Stimulated activated CD4-positive, alpha-beta T cell treated with anti-CD3 and anti-CD28 coated beads, Interleukin-12 subunit alpha, Interleukin-12 subunit beta, amount 100 ng/mL, for 24 hours (primary cell): ENCODE measurements at places on chromosomes 16 and 17.

- no peak for DNase-seq
These were observed 42.8 kb downstream of the CDH1 start for GRCh38 chr16:68779891-68780290.

DNA sequence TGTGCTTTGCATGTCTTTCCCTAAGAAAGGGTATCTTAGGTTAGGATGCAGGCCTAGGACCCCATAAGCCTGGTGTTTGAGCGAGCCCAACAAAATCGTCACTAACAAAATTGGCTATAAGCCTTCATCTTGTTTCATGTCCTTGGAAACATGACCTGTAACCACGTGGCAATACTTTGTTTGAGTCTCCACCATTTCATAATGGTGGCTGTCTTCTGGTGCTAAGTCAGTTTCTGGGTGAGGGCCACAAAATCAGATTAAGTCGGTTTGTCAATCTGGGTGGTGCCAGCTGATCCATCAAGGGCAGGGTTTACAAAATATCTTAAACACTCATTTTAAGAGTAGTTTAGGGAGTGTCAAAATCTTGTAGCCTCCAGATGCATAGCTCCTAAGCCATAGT lies 33.0 kb downstream of the C16orf54 start:
- no peak for DNase-seq

- no peak for DNase-seq
These were observed 199.3 kb downstream of the CDH8 start for GRCh38 chr16:61836804-61837393.

GRCh38 chr17:51120357-51120738 lies 320 bp downstream of the SPAG9 start:
- peak; percentile 5 for DNase-seq

DNA sequence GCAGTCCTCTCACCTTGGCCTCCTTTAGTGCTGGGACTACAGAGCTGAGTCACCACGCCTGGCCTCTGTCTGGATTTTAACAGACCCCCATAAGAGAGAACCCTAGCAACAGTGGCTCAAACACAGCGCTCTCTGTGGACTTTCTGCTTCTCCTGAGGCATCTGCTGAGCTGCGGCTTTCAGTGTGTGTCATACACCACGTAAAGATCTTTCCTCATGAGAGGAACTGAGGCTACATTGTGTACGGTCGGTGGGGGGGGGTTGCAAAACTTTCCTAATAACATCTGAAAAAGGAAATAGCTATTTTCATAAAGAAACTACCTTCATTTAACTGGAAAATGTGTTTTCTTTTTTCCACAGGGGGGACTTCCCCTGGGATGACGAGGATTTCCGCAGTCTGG lies 32.9 kb downstream of the DEF8 start:
- DNase-seq, result peak; percentile 20

DNA sequence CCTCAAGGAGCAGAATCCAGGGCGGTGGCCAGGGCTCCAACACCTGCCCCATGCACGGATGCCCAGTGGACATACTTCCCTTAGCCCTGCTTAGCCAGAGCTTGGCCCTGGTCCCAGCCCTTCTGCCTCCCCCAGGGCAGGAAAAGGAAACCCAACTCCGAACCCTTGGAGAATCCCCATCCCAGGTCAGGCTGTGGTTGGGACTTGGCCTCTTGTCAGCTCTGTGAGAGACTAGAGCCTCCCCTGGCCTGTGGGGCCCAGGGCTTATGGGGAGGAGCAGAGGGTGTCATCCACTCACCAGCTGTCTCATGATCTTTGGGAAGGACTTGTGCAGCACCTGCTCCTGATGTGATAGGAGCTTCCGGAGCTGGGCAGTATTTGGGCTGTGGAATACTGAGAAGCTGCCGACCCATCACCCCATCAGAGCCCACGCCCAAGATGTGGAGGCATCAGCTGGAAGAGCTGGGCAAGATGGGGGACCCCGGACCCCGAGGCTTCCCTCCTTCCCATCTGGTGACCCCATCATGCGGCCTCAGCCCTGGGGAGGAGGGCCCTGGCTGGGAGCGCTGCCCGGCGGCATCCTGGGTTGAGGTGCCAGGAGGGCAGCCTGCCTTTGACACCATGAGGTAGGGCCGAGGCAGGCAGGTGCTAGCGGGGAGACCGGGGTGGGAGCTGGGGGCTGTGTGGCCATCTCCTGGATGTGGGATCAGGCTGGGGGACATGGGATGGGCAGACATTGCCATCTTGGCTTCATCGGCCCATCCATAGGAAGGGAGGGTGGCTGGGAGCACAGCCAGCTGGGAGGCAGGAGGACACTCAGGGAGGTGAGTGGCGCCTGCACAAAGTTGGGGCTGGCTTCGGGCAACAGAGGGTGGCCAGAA lies 45.1 kb downstream of the TNFRSF13B start:
- no peak for DNase-seq

GRCh38 chr17:56540836-56541235 lies 52.7 kb upstream of the NOG start:
- DNase-seq, result no peak

- DNase-seq, result no peak
These were observed 35.8 kb downstream of the AMFR start for GRCh38 chr16:56389554-56389953.

- DNase-seq, result no peak
These were observed 1.8 kb upstream of the WIPI1 start for GRCh38 chr17:68459037-68459639.

DNA sequence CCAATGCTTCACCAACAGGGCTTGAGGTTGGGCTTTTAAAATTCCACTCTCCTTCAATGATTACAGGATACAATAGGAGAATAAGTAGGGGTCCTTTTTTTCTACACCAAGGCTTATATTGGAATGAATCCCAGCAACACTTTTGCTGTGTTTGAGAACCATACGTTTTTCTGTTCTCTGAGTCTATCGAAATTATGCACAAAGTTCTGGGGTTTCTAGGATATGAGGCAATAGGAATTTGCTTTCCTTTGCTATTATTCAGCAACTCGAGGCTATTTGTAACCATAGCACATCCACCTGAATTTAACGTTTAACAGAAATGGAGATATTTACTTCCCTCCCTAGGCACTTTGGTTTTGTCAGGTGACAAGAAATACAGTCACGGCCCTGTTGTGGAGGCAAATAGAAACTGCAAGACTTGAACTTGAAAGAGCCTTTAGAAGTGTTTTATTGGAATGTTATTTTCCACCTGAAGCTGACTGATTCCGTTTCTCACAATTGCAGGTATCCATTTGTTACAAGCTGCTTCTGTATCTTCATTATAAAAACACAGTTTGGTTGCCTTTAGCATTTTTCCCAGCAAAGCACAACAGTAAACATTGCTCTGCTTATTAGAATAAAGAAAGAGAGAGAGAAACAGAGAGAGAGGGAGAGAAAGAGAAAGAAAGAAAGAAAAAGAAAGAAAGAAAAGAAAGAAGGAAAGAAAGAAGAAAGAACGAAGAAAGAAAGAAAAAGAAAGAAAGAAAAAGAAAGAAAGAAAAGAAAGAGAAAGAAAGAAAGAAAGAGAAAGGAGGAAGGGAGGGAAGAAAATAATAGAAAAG lies 109.6 kb downstream of the HS3ST3A1 start:
- DNase-seq, result no peak

- no peak for DNase-seq
These were observed 4.8 kb upstream of the ADAT1 start for GRCh38 chr16:75627851-75628250.

- no peak for DNase-seq
These were observed 266.4 kb downstream of the MAF start for GRCh38 chr16:79334127-79334526.

DNA sequence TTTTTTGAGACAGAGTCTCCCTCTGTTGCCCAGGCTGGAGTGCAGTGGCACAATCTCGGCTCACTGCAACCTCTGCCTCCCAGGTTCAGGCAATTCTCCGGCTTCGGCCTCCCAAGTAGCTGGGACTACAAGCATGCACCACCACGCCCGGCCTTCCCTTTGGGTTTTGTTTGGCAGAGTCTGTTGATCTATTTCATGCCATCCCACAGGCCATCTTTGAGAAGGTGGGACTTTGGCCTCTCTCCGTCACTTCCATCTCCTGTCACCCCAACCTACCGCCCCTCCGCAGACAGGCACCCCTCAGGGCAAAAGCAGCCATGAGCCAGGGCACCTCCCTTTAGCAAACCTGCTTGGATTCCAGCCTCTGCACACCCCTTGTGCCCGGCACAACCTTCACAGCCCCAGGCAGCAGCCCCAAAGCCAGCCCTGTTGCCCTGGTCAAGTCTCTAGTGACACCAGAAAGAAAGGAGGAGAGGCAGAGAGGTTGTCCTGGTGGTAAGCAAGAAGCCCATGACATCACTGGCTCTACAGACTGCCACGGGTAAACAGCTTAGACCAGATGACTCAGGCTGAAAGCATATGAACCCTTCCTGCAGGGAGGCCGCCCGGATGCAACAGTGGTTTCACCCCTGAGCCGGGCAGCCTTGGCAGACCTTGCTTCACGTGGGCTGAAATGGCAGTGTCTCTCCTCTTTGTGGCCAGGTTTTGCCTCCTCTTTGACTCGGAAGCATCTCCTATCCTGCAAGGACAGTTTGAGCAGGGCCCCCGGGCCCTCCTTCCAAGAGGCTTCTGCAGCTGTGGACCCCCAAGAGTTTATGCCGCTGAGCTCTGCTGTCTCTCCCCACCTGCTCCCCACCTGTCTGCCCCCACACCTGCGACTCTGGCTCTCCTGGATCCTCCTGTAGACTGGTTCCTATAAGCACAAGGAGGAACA lies 8.1 kb upstream of the TIMP2 start:
- DNase-seq, result peak; percentile 34

DNA sequence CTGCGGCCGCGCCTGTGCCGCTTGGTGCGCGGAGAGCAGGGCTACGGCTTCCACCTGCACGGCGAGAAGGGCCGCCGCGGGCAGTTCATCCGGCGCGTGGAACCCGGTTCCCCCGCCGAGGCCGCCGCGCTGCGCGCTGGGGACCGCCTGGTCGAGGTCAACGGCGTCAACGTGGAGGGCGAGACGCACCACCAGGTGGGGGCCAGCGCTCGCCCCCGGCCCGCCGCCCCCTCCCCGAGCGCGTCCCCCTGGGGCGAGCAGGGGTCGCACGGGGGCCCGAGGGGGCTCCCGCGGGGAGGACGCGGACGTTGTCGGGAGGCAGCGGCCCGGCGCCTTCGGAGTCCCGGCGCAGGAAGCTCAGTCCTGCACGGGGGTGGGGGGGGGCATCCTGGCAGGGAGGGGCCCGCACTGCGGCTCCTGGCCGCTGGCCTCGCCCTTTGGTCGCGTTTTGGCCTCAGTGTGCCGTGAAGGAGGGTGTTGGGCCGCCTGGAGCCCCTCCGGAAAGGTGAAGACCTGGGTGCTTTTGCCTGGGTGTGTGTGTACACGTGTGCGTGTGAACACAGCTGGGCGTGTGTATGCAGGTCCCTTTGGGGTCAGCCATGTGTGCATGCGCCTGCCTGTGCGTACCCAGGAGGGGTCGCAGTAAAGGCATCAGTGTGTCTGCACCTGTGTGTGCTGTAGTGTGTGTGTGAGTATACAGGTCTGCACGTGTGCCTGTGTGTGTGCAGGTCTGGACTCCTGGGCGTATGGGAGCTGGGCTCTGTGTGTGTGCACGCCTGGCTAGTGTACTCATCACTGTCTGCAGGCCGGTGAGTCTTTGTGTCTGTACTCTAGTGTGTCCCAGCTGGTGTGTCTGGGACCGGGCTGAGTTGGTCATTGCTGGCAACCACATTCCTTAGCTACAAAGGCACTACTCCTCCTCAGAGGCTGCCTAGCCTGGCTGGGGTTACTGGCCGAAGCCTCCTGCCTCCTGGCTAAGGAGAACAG lies 615 bp downstream of the NHERF2 start:
- no peak for DNase-seq

DNA sequence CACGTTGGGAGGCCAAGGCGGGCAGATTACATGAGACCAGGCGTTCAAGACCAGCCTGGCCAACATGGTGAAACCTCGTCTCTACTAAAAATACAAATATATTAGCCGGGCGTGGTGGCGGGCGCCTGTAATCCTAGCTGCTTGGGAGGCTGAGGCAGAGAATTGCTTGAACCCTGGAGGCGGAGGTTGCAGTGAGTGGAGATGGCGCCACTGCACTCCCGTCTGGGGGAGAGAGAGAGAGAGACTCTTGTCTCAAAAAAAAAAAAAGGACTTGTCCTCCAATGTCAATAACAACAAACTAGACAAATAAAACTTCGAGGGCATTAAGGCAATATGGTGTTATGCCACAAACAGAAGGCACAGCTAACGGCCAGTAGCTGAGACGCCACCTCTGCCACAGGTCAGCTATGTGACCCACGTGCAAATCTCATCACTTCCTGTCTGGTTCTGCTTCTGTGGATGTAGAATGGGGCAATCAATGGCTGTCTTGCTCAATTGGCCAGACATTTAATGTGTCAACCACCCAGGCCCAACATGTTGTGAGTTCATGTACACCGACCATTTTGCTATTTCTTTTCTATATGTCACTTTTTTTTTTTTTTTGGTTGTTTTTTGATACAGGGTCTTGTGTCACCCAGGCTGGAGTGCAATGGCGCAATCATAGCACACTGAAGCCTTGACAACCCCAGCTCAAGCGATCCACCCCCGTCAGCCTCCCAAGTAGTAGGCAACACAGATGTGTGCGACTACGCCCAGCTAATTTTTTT lies 834 bp upstream of the TXNDC11 start:
- DNase-seq, result peak; percentile 8

DNA sequence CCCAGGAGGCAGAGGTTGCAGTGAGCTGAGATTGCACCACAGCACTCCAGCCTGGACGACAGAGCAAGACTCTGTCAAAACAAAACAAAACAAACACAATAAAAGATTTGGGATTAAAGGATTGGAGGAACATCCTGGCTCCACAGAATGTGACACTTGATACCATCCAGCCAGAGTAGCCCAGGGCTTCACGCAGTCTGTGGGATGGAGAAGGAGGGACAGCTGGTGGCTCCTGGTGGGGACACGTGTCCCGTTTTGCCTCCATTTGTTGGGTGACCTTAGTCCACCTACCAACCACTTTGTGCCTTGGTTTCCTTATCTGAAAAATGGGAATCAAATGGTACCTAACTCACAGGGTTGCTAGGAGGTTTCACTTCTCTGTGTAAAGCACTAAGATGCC lies 12.4 kb upstream of the CYB561 start:
- DNase-seq, result no peak

GRCh38 chr16:56868175-56868574 lies 3.2 kb downstream of the SLC12A3 start:
- no peak for DNase-seq

GRCh38 chr17:45106096-45106495 lies 26.2 kb downstream of the PLCD3 start:
- no peak for DNase-seq

DNA sequence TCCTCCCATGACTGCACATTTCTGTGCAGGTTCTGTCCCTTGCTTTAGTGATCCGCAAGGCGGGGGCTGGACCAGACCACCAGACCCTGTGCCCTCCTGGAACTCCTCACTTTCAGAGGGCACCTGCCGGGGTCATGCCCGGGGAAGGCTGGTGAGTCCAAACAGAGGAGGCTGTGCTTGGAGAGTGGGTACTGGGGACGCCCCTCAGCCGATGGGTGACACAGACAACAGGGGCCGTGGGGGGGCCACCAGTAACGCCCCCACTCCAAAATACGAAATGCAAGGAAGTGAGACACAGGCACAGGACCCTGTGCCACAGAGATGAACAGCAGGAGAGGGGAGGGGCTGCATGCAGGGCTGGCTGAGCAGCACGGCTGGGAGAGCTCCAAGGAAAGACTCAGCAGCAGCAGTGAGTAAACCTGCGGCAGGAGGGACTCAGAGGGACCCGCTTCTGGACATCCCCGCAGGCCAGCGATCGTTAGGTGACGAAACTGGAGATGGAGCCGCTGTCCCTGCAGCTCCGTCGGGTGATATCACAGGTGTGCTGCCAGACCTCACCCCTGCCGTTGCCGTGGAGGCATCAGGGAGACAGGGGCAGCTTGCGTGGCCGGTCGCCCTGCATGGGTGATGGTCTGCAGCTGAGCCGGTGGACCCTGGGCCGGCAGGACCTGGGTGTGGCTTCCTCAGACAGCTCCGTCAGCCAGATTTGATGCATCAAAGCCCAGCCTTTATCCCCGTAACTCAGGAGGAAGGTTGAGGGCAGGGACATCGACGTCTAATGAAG lies 71.2 kb upstream of the GNG13 start:
- DNase-seq, result no peak
